ENCODE measurements at places on chromosomes 3 and 15.

GRCh38 chr3:69252631-69253030, 130.2 kb upstream of the LMOD3 start:
- no peak for DNase-seq

GRCh38 chr3:105958237-105959000, 89.6 kb upstream of the CBLB start:
- no peak for DNase-seq

DNA sequence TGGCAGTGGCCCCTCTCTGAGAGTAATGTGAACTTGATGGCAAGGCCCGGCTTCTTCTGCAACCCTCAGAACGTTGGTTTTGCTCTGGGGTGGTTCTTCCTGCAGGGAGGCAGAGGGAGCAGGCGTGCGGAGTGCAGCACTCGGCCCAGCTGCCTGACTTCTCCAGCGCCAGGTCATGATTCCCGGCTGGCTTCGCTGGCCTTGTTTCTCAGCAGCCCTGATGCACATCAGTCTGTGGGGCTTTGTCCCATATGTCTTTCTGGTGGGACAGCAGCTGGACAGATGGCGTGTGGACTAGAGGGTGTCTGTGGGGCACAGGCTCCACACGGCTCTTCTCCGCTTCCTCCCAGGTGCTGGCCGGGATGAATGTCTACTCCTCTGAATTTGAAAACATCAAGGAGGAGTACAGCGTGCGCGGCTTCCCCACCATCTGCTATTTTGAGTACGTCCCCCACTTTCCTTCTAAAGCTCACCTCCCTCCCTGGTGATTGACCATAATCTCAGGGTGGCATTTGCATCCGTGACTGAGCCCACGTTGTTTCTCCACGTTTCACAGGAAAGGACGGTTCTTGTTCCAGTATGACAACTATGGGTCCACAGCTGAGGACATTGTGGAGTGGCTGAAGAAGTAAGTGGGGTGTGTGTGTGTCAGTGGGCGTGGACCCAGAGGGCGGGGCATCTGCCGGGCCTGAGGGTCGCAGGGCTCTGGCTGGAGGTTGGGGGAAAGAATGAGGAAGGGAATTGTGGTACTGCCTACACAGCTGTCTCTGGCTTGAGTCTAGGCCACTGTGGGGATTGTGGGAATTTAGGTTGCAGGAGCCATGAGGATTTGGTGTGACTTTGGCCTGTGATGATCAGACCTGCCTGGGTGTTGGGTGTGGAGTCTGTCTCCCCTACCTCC, 57.1 kb downstream of the PDIA5 start:
- no peak for DNase-seq

GRCh38 chr15:76904461-76905012, 603 bp downstream of the SCAPER start:
- peak; percentile 46 for DNase-seq

DNA sequence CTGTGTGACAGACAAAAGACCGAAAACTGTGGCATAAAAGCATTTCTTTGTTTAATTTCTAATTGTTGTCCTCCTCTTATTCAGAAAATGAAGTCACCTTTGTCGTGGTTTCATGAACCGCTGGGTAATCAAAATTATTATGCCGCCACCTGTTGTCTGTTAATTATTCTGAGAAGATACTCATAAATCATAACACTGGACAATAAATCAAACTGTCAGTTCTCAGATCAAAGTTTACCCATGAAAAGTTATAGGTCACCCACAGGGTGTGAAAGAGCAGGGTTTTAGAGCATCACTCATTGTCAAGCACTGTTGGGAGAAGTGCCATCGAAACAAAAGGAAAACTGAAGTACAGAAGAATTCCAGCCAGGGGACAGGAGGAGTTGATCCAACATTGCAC, 474.3 kb downstream of the NR2F2 start:
- DNase-seq = no peak

GRCh38 chr3:125165189-125165947, 47.2 kb downstream of the SLC12A8 start:
- no peak for DNase-seq

DNA sequence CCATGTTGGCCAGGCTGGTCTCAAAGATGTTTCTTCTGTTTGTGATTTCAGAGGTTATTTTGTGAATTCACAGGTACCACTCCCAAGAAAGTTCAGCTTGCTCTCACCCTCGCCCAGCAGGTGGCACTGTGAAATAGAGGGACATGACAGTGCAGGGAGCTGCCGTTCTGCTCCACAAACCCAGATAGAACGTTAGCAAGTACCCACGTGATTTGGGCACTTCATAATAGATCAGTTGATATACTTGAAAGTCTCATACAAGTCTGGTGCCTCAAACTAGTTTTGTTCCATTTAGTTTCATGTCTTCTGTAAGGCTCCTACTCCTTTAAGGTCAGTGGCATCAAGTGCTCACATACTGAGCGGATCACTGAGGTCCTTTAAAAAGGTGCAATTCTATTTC, 45.5 kb downstream of the FILIP1L start:
- peak; percentile 20 for DNase-seq

DNA sequence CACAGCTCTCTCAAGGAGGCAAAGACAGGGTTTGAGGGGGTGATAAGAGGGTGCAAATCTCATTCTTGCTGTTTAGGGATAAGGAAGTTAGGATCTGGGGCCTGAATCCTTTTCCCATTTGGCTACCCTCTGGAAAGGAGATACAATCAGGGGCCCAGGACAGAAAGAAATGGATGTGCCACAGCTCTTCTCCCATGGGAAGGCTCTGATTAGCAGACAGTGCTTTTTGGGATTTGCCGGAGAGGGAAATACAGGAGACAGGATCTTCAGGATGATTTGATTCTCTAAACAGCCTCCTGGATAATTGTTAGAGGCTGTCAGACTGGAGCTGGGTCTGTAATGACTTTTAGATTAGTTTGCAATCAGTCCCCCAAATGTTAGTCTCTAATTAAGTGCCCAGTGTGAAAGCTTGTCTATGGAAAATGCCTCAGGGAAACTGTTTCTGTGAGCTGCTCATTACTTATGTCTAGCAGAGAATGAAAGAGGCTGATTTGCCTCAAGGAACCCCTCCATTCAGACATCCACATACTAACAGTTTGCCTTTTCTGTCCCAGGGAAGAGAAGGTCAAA, 67.6 kb downstream of the COL6A5 start:
- no peak for DNase-seq

DNA sequence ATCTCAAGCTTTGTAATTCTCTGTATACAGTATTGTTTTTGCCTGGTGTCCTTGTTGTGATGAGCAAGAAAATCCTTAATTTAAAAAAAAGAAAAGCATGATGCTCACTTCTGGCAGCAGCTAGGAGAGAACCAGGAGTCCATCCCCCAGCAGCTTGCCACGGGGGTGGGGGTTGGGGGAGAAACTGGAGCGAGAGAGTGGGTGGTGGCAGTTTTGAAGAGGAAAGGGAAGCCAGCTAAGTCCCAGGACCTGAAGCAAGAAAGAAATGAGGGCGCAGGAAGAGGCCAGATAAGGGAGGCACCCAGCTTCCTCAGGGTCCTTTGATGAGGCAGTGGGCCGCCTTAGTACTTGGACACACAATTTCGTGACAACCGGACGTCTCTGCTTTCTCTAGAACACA, 23.5 kb downstream of the CHAC1 start:
- DNase-seq = no peak

DNA sequence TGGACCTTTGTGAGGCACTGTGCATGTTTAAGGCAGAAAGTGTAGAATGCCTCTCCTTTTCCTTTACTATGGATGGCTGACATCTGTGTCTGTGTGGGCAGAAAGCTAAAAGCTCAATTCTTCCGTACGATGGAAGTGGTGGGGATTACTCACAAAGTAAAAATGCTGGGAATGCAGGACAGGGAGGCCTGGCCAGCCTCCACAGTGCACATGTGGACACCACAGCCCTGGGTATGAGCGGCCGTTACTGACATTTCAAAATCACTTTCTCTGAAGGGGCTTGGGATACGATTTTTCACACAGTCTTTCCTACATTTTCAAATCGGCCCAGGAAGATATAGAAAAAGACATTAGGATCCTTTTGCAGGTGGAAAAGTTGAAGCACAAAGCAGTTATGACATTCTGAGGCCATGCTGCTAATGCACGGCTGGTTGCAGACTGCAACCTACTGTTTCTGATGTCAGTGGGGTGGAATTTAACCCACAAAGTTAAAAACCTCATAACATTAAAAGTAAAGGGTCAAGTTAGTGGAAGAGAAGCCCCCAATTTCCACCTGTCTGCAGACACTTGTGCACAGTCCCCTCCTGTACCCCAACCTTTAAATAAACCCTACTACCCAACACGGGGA, 27.9 kb downstream of the EHD4 start:
- no peak for DNase-seq

DNA sequence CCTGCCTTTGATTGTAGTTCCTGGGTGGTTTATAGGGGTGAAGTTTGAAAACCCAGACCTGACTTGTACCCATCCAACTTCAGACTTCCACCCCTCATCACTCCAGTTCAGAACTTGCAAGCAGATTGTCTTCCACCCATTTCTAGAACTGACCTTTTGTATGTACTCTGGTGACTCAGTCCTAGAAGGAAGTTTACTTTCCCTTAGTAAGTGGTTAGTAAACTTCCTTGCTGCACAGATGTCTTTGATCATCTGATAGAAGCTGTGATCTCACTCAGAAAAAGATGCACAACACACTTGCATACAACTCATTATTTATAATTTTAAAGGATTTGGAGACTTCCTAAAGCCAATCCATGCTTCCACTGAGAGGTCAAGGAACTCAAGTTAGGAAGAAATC, 368.0 kb downstream of the MFSD1 start:
- DNase-seq = no peak

- no peak for DNase-seq
These were observed 16.8 kb downstream of the GABRR3 start for GRCh38 chr3:98018301-98018700.

GRCh38 chr15:89783111-89783860, 7.2 kb downstream of the MESP2 start:
- no peak for DNase-seq

GRCh38 chr3:69309814-69310213, 76.1 kb downstream of the FRMD4B start:
- DNase-seq = no peak

- no peak for DNase-seq
These were observed 33.4 kb downstream of the LINGO1 start for GRCh38 chr15:77599357-77599756.

- DNase-seq = no peak
These were observed 35.0 kb downstream of the BTLA start for GRCh38 chr3:112464264-112464663.

- no peak for DNase-seq
These were observed 192.0 kb upstream of the HES1 start for GRCh38 chr3:193943851-193944517.

DNA sequence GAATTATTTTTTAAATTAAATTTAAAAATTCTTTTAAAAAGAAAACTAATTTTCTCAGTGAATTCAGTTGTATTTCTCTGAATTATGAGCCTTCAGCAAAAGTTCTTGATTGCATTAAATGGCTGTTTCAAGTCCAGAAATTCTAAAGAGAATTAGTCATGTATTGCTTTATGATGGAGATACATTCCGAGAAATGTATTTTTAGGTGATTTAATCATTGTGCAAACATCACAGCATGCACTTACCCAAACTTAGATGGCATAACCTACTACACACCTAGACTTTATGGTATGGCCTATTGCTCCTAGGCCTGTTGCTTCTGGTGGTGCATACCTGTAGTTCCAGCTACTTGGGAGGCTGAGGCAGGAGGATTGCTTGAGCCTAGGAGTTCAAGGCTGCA, 44.3 kb upstream of the GCNT3 start:
- DNase-seq = no peak

- DNase-seq = no peak
These were observed 2.5 kb downstream of the SLC22A13 start for GRCh38 chr3:38268087-38268486.

GRCh38 chr3:90062016-90062415, 954.6 kb downstream of the EPHA3 start:
- no peak for DNase-seq

DNA sequence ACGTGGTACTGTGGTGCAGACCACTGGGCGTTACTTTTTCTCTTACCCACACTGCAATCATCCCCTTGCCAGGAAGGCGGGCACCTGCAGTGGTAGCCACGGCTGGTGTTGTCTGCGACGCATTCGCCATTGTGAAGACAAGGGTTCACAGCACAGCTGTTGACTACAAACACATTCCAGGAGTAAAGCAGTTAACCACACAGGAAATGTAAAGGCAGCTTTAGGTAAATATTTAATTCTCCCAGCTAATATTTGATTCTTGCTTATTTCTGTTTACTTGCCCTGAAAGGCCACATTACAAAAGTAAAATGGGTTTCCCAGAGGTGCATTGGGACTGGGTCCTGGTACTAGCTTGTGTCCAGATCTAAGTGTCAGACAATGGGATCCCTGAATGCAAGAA, 45.4 kb downstream of the HEG1 start:
- no peak for DNase-seq

DNA sequence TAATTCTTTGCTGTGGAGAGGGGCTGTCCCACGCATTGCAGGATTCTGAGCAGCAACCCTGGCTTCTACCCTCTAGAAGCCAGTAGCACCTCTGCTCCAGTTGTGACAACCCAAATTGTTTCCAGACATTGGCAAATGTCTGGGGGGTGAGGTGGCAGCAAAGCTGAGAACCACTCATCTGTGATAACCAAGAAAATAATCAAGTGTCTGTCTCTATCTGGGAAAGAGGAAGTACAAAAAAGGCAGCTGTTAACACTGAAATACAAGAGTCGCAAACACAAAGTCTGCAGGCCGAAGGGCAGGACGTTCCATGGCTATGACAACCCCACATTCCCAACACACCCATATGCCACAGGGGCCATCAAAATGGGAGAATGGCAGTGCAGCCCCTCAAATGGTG, 42.2 kb upstream of the GNB5 start:
- no peak for DNase-seq

- DNase-seq = no peak
These were observed 23.5 kb upstream of the EPHB3 start for GRCh38 chr3:184537885-184538665.

- peak; percentile 80 for DNase-seq
These were observed 89.5 kb upstream of the CHD2 start for GRCh38 chr15:92810418-92811138.

DNA sequence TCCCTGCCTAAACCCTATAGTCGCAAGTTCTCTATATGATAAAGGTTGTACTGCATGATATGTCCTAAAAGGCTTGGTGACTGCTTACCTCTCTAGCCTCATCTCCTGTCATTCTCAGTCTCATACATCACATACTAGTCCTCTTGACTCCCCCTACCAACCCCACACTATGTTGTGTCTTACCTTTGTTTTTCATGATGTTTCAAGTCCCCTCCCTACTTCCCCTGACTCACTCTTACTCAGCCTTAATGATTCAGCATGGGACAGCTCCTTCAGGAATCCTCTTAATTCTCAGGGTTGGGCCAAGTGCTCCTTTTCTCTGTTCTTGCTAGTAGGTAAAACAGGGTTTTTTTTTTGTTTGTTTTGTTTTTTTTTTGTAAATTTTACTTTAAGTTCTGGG, 49.6 kb downstream of the SLMAP start:
- DNase-seq = no peak

Data from substantia nigra (tissue), 51 donors.